ENCODE measurements at places on chromosomes 12 and 14.

- no peak for DNase-seq
These were observed 1.9 kb upstream of the KLHDC1 start for GRCh38 chr14:49691031-49691430.

DNA sequence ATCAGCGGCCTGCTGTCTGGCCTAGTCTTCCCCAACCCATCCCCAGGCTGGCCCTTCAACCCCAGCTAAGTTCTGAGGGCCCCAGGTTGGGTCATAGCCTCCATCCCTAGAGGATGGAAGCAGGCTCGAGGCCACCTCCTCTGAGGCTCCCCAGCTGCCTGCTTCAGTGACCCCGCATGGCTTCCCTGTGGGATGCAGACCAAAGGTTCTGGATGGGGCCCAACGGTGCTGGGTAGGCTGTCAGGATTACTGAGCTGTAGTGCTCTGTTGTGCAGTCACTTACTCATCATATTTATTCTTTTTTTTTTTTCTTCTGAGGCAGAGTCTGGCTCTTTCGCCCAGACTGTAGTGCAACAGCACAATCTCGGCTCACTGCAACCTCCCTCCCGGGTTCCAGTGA, 92.0 kb downstream of the IRF2BPL start:
- no peak for DNase-seq

DNA sequence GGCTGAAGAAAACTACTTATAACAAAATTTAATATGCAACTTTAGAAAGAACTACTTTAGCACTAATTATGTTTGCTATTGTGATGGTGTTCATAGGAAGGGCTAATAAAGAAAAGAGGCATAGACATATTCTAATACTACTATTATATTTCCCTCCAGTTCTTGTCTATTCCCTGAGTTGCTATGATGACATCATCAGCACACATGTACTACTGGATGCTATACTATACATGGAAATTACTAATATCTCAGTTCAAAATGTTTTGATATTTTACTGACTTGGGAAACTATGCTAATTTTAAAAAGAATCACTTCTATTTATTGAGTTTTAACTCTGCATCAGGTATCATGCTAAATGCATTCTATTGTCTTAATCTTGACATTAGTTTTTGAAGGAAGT, 101.6 kb downstream of the EPS8 start:
- no peak for DNase-seq

DNA sequence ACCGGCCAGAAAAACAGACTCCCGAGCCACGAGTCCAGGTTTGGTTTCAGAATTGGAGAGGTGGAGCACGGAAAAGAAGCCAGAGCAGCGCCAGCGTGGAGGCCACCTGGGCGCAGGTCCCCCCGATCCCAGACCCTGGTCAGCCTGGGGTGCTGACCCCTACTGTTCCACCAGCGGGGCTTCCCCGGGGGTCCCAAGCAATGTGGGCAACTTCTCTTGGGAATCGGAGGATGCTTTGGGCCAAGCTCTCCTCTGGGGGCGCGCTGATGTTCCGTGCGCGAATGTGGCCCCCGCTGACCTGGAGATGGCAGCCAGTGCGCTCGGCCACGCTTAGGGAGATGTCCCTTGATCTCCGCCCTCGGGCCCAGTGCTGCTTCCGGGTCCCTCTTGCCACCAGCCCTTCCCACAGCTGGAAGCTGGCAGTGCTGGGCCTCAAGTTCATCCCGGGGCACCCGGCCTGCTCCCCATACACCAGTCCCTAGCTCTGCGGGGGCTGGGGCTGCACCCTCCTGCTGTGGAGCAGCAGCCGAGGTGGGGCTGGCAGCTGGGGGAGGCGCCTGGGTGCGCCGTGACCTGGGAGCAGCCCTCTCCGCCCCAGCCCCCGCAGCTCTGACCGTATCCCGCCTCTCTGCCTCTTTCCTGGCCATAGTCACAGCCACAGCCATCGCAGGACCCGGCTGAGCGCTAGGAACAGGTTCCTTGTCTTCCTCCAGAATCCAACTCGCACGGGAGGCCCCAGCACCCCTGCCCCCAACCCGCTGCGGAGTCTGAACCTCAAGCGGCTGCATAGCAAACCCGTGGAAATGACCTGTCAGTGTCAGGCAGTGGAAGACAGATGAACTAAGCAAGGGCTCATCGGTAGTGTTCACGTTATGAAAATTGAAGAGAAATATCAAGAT, 91.2 kb downstream of the RCOR1 start:
- no peak for DNase-seq

- no peak for DNase-seq
These were observed 12.8 kb upstream of the RILPL1 start for GRCh38 chr12:123546281-123546680.

DNA sequence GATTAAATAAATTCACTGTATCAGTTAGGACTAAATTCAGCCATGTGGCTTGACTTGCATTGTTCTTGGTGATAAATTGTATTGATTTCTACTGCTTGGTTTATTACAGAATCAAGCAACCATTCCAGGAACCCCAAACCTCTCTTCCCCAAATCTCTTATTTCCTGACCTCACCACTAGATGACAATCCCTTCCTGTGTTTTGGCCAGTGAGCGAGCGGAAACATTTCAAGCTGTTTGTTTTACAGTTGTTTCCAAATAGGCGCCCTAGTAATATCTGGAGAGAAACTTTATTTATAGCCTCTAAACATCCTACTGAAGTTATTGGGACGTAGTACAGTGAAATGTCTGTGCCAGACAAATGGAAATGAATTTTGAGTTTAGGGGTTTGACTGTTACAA, 161.1 kb downstream of the SNAPC1 start:
- no peak for DNase-seq

GRCh38 chr12:46259713-46260112, 9.1 kb downstream of the SLC38A1 start:
- DNase-seq: no peak

DNA sequence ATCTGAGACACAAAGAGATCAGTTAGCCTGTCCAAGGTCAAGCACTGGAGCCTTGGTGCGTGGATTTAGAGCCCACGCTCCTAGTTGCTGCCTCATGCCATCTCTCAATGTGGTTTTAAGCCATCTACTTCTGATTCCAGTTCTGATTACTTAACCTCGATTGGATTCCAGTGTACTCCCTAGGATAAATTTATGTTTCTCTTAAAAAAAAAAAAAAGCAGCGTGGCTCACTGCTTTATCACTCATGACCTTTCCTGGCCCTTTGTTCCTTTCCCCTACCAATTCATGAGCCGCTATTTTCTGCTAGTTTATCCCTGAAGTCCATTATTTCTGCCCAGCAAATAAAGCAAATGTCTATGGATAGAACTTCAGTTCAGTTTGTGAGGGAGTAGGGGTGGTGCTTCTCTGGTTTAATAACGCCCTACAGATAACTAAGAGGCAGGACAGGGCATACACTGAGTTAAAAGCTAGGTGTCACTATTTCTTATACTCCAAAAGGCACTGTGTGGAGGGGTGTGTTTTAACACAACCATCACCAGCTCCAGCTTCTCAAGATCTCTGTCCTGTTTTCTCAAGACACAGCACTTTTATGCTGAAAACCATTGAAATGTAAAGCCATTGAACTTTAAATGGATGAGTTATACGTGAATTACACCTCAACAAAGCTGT, 9.8 kb upstream of the PARP11 start:
- DNase-seq: no peak

- no peak for DNase-seq
These were observed 98.5 kb downstream of the PHLDA1 start for GRCh38 chr12:75933101-75933500.

DNA sequence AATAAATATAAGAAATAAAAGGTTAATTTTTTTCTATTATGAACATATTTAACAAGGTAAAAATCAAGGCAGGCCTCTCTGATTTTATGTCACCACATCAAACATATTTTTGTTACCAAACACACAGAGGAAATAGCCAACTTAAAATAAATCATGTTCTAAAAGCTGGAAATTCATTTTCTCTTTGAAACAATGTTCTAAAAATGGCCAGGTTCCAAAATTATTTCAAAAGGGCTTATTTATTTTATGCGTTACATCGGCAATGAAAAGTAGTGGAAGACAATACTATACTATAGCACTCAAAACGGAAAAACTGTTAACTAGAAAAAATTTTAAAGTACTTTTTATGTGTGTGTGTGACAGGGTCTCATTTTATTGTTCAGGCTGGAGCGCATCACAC, 24.0 kb upstream of the RASSF8 start:
- no peak for DNase-seq

- DNase-seq: no peak
These were observed 149.1 kb downstream of the NTF3 start for GRCh38 chr12:5581019-5581418.
